ENCODE measurements at places on chromosomes 6 and 20.

DNA sequence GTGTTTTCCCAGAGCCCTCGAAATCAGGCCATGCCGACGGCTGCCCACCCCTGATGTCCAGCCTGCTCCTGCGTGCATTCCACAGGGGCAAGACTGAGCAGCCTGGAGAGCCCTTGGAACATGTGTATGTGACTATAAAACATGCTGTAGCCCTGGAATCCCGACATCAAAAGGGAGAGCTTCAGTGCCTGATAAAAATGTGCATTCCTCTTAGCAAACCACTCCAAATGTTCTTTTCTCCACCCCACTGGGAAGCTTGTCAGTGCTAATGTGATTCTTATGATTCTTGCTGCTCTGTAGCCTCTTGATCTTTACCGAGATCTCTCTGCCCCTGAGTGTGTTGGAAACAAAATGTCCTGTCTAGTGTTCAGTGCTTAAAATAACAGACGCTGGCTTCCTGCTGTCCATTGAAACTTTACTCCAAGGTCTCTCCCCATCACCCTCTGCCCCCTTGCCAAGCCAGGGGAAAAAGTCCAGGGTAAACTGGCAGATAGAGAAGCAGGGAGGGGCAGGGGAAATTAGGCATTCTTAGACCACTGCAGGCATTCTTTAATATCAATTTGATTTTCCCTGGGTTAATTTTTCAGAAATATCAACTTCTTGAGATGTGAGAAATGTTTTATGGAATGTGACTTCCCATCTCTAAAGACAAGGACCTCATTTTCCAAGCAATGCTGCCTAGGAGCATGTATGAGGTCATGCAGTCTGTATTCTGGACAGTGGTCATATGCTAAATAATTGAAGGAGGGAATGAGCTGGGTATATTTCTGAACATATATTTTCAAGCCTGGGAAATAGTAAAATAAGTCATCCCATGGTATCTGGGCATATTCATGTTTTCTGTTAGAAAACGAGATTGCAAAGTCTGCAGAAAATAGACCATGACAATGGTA is 73.8 kb upstream of the ISM1 start:
- no peak for DNase-seq

DNA sequence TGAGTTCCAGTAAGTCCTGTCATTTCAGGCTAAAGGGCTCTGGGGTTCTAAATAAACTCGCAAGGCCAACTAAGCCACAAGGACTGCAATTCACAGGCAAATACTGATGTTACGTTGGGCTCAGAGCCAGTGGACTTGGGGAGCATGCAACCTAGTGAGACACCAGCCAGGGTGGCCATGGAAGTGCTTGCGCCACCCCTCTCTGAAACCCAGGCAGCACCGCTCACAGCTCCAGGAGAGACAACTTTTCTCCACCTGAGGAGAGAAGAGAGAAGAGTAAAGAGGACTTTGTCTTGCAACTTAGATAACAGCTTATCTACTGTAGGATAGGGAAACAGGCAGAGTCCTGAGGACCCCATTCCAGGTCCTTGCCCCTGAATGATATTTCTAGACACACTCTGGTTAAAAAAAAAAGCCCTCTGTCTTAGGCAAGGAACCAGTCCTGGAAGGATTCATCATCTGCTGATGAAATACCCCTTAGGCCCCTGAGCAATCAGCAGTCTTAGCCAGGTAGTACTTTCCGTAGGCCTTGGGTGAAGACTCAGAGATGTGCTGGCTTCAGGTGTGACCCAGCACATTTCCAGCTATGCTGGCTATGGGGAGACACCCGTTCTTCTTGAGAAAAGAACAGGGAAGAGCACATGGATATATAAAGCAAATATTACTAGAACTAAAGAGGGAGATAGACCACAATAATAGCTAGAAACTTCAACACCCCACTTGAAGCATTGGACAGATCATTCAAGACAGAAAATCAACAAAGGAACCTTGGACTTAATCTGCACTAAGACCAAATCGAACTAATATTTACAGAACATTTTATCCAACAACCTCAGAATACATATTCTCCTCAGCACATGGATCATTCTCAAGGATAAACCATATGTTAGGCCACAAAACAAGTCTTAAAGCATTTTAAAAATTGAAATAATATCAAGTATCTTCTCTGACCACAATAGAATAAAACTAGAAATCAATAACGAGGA is 31.5 kb upstream of the TBC1D32 start:
- DNase-seq: no peak

- no peak for DNase-seq
These were observed 100.0 kb downstream of the PRDM1 start for GRCh38 chr6:106186172-106186571.

GRCh38 chr6:146056506-146056905 is 27.6 kb downstream of the GRM1 start:
- no peak for DNase-seq

DNA sequence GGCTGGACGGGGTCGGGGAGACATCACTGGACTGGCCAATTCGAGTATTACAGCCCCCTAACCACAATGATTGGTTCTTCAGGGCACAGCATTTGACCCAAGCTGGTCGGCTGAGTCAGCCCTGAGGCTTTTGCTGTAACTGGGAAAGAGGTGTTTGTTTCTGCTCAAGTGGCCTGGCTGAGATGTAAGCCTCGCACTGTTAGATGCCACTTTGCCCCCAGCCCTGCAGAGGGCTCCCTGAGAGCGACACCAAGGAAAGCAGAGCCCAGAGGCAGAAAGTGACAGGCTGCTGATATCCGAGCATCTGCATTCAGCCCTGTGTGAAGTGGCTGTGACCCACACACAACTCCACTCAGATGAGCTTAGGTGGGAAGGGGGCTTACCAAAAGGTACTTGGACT is 19.4 kb downstream of the ERGIC3 start:
- DNase-seq: peak; percentile 75

DNA sequence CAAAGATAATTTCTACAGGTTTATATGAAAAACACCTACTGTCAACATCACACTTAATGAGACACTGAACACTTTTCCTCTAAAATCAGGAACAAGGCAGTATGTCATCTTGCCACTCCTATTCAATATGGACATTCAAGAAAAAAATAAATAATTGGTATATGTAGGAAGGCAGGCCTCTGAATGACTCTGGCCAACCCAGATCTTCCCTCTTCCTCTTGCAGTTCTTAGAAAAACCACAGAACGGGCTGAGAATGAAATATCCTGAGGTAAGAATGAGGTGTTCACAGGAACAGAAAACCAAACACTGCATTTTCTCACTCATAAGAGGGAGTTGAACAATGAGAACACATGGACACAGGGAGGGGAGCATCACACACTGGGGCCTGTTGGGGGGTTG is 1207.2 kb upstream of the CITED2 start:
- DNase-seq: no peak

DNA sequence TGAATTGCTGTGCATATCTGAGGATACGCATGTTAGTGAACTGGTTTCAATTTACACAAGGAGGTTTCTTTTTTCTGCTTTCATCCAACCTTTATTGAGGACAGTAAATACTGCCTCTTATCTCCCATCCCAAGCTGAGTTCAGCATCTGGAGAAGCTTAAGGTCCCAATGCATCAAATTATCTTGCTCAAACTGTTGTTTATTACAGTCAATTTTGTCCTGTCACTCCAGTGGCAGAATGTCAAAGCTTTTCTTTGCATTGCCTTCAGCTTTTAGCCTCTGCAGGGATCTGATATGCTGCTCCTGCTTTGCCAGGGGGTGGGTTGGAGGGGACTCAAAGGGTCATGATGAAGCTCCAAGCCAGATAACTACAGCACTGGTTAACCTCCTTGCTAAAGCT is 435.4 kb upstream of the SOX4 start:
- DNase-seq: no peak

- DNase-seq: peak; percentile 16
These were observed 446.0 kb downstream of the QKI start for GRCh38 chr6:163860287-163861081.

DNA sequence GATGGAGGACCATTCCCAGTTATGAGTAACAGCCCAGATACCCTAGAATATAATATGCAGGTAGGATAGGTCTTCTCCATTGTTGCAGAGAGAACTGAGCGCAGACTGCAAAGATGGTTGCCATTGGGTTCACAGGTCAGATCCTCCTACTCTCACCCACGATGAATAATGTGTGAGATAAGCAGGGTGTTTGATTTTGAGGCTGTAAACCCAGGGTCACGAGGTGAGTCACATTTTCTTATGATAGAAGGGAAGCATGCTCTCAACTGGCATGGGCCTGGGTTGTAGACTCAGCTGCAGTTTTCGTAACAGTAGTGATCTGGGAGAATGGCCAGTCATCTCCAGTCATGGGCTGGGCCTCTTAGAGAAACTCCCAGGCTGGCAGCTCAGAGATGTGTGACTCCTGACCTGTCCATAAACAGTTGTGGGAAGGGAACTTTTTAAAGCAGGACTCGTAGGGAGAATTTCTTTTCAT is 74.2 kb downstream of the CD164 start:
- DNase-seq: peak; percentile 85

GRCh38 chr20:22584522-22584921 is at the start of gene FOXA2:
Gene FOXA2, minus strand, starts transcription at chr20:22584572. Its CDS starts 294 bp downstream, at chr20:22584278.
- DNase-seq: no peak

GRCh38 chr6:110353457-110354001 is 4.6 kb downstream of the METTL24 start:
- no peak for DNase-seq

DNA sequence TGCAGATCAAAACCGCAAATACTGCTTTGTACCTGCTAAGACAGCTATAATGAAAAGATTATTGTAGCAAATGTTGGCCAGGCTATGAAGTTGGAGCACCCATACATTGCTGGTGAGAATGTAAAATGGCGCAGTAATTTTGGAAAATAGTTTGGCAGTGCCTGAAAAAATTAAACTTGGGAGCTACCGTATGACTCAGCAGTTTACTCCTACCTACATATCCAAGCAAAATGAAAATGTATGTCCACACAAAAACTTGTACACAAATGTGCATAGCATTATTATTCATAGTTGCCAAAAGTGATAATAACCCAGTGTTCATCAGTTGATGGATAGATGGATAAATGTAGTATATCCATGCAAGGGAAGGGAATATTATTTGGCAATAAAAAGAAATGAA is 13.3 kb downstream of the DSTN start:
- DNase-seq: no peak

DNA sequence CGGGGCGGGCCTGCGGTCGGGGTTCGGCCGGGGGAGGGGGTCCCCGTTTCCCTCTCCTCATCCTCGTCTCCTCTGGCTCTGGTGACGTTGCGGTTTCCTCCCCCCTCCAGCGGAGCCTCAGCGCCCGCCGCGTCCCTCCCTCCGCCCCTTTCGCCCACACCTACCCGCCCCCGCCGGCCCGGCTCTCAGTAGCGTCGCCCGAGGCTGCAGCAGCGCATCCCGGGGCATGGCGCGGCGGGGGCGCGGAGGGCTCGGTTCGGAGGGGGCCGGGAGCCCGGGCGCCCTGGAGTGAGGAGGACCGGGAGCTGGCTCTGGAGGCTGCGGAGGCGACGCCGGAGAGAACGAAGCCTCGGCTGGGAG is at the start of gene DSE:
Gene DSE (plus strand): TSS at position 188 of the 360 bp plus-strand sequence. CDS start 28,304 bp downstream, outside the sequence.
- peak; percentile 79 for DNase-seq

- DNase-seq: peak; percentile 91
These were observed 35.4 kb downstream of the CEP250 start for GRCh38 chr20:35490736-35491181.

- DNase-seq: no peak
These were observed 93.9 kb downstream of the ARID1B start for GRCh38 chr6:156870924-156871539.

- peak; percentile 40 for DNase-seq
These were observed 5.8 kb upstream of the ADAM33 start for GRCh38 chr20:3687655-3688054.

DNA sequence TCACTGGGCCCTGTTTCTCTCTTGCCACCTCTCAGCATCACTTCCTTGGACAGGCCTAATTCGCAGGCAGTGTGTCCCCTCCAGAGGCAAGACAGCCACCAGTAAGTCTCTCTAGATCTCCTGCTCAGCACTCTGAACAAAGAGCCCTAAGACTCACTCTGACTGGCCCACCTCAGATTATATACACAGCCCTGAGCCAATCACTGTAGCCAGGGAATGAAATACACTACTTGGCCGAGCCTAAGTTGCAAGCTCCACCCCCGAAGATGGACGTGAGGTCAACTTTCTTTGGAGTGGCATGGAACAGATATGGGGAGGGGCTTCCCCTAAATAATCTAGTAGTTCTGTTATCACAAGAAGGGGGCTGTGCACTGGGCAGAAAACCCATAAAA is 4.1 kb downstream of the BPI start:
- DNase-seq: no peak

DNA sequence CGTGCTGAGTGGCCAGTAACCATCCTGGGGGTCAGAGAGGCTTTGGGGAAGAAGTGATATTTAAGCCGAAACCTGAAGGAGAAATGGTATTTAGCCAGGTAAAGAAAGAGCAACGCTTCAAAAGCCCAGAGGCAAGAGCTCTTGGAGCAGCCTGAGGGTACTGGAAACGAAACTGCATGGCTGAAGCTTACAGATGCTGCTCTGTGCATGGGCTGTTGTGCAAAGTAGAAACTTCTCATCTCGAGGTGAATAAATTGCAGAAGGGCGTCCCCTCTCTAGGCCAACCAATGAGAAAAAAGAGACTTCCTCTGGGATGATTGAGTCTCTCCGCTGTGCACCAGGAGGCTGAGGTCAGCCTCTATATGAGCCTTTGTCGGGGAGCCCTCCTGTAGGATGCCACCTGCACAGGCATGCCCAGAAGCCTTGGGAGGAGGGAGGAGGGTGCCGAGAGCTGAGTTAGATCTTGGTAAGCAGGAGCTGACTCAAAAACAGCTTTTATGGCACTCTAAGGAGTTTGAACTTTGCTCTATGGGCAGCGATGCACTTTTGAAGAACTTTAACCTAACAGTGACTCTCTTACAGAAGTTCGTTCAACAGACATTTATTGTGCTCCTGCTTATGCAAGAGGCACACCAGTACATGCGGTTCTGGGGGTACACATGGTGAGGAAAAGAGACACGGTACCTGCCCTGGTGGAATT is 61.6 kb upstream of the EDN1 start:
- no peak for DNase-seq

DNA sequence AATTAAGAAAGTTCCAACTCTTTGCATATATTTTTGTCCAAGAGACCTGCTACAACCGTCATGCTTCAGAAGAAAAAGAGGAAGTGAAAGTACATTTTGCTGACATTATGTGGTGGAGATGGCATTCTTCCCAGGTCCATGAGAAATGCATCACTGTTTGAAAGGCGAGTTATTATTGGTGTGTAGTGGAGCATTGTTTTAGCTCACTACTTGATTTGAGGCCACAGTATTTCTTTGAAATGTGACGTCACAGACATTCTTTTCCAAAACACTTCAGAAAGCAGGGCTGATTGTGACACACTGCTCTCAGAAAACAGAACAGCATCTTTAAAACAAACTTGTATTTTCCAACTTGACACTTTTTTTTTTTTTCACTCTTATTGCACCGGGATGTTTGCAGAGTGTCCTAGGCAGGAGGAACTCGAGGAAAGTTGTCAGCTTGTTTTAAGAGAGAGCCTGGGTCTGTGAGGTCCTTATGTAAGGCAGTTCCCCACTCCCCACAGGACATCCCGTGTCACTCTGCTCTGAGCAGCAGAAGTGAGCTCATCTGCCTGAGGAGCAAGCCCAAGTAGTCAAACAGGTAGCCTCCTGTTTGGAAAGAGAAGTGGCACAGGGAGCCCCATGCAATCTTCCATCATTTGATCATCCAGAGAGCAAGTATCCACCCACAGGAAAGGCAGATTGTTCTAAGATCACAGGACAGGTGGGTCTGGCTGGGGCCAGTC is 1.1 kb downstream of the SPTLC3 start:
- DNase-seq: peak; percentile 84

All from NB4 (cell line).